ENCODE measurements at places on chromosomes 7 and 10. TPM values are rescaled to one million over a fixed set of nuclear protein-coding genes. Genes with fewer than 3 reads are reported as not detected.

GRCh38 chr10:17984056-17984455, 32.3 kb downstream of the SLC39A12 start:
- no peak for DNase-seq

Gene ASZ1
- not detected for total RNA-seq

Gene MYH16
- total RNA-seq, result not detected

Gene ZEB1
- 86.7 TPM for total RNA-seq

GRCh38 chr10:34119456-34119855, 695.6 kb downstream of the PARD3 start:
- DNase-seq, result no peak

Gene ITPRID1
- total RNA-seq, result not detected

DNA sequence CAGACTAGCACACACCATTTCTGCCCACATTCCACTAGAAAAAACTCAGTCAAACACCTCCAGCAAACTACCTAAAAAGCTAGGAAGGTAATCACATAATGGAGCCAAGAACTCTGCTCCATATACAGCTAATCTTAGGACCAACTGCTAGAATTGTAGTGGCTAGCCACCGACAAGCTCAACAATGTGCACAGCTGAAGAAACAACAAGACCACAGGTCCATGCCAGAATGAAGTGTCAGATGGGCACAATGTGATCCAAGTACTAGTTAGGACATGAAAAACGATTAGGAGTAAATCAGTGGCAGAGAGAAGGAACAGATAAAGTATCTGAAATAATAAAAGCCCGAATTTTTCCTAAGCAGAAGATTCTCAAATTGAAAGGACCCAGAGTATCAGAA, 38.6 kb downstream of the TMEM106B start:
- no peak for DNase-seq

DNA sequence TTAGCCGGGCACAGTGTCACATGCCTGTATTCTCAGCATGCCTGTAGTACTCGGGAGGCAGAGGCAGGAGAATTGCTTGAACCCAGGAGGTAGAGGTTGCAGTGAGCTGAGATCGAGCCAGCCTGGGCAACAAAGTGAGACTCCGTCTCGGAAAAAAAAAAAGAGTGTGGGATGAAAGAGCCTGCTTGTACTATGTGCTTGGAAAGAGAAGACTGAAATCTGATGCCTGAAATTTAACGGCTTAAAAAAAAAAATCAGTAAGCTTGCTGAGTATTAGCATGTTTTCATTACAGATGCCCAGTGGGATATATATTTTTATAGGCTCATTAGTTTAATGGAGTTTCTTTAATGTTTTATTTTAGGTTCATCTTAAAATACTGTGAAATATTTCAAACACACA, 4.2 kb downstream of the NT5C2 start:
- no peak for DNase-seq

GRCh38 chr7:149450821-149451220, 10.0 kb downstream of the ZNF777 start:
- no peak for DNase-seq

DNA sequence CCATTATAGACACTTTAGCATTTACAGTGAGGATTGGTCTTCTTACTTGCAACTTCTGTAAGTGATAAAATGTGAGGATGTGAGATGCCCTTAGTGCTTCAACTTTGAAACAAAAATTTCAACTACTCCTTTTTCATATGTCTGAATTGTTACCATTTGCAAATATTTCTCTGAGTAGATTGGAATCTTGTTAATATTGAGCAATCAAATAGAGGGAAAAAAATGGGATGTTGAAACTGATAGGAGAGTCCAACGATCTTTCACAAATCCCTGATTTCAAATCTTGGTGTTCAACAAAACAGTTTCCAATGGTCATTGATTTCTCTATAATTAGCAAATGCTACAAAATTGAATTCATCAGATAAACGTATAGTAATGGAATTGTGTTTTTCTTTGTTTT, 5.5 kb upstream of the SNX10 start:
- no peak for DNase-seq

- DNase-seq, result no peak
These were observed 69.5 kb downstream of the ADAM22 start for GRCh38 chr7:88003581-88003980.

DNA sequence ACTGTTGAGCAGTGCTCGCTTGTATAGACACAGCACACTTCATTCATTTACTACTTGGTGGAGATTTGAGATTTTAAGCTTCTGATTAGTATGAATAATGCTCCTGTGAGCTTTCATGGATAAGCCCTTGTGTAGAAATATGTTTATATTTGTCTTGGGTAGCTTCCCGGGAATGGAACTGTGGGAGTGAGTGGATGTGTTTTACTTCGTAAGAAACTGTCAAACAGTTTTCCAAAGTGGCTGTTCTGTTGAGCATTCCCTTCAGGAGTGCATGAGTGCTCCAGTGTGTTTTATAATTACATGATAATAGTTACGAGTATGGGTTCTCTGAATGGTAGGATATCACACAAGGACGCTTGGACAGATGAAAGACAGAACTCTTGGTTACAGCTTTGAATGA, 49.4 kb downstream of the VWC2 start:
- DNase-seq, result no peak

GRCh38 chr10:86312701-86313270, 53.8 kb downstream of the GRID1 start:
- DNase-seq, result no peak

DNA sequence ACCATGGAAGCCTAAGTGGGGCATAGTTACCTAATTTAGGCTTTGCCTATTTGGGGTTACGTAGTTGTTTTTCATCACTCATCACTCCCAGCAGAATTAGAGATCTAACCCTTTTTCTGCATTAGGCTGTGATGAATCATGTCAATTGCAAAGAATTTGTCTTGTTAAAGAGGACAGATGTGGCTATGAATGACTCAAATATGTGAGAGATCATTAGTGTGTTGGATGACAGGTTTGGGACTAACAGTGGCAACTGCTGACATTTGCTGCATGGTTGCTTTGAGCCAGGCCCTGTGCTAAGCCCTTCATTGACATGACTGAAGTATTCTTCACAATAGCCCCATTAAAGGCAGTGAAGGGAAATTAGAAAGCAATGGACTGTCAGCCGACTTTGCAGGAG, 83.4 kb upstream of the BMPER start:
- no peak for DNase-seq

Gene CH25H
- total RNA-seq, result 0.25 TPM

Gene DIP2C
- total RNA-seq, result 32.6 TPM

- no peak for DNase-seq
These were observed 29.3 kb upstream of the VAX1 start for GRCh38 chr10:117167346-117167788.

DNA sequence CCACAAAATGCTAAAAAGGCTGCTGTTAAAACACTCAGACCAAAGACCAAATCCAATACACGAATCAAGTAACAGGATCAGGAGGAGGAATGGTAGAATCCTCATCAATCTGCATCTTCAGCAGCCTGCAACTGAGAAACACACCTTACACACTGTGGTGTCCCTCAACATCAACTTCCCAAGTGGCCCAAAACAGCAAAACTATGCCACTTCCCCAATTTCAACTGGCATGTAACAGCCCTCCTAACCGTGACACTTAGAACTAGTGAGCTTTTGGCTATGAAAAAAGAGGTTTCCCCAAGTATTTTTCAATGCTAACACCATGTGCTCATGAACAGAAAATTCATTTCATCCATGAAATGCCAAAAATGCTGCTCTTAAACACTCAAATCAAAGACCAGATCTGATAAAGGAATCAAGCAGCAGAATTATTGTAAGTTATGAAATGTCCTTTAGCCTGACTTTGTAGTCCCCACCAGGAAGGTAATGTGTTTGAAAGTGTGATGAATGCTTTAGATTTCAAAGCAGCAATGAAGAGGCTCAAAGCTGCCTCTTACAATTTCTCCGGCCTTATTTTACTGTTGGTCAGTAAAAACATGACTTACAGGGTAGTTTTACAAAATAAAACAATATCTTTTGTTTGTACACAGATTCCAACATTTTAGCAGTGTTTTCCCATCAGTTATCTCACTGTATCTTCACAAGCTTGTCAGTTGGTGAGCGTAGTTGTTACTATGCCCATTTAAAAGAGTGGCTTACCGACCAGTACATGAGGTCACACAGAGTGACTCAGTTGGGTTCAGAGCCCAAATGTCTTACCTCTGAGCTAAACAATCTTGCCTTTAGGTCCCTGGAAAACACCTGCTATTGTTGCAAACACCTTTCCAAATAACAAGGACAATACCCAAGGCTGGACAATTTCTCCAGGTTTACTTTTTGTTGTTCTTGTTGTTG, 65.7 kb upstream of the ASAH2 start:
- DNase-seq, result no peak

DNA sequence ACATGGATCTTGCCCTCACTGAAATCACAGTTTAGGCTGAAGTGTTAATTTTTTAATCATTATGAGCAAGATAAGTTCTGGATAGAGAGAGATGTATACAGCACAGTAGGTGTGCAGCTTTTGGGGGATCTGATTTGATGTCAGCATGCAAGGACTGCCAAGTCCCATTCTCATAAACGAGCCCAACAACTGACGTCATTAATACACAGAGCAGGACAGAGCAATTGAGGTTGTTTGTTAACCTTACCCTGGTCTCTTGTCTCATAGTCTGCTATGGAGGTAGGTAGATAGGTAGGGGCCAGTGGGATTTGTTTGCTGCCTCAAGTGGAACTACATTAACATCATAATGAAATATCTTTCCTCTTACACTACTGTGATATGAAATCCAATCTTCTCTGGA, 8.6 kb upstream of the TMEM229A start:
- DNase-seq, result no peak

DNA sequence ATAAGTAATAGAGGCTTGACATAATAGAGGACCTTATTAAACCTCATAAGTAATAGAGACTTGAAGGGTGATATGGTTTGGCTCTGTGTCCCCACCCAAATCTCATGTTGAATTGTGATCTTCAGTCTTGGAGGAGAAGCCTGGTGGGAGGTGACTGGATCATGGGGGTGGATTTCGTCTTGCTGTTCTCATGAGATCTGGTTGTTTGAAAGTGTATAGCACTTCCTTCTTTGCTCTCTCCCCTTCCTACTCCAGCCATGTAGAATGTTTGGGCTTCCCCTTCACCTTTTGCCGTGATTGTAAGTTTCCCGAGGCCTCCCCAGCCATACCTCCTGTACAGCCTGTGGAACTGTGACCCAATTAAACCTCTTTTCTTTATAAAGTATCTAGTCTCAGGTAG, 8.6 kb downstream of the KIFBP start:
- DNase-seq, result no peak

- no peak for DNase-seq
These were observed 700 bp downstream of the MTPN start for GRCh38 chr7:135976312-135977006.

- no peak for DNase-seq
These were observed 13.8 kb upstream of the POT1 start for GRCh38 chr7:124943472-124943871.

GRCh38 chr10:113020838-113021237, 70.8 kb downstream of the TCF7L2 start:
- no peak for DNase-seq

- no peak for DNase-seq
These were observed 6.7 kb downstream of the CEP55 start for GRCh38 chr10:93503075-93503474.

DNA sequence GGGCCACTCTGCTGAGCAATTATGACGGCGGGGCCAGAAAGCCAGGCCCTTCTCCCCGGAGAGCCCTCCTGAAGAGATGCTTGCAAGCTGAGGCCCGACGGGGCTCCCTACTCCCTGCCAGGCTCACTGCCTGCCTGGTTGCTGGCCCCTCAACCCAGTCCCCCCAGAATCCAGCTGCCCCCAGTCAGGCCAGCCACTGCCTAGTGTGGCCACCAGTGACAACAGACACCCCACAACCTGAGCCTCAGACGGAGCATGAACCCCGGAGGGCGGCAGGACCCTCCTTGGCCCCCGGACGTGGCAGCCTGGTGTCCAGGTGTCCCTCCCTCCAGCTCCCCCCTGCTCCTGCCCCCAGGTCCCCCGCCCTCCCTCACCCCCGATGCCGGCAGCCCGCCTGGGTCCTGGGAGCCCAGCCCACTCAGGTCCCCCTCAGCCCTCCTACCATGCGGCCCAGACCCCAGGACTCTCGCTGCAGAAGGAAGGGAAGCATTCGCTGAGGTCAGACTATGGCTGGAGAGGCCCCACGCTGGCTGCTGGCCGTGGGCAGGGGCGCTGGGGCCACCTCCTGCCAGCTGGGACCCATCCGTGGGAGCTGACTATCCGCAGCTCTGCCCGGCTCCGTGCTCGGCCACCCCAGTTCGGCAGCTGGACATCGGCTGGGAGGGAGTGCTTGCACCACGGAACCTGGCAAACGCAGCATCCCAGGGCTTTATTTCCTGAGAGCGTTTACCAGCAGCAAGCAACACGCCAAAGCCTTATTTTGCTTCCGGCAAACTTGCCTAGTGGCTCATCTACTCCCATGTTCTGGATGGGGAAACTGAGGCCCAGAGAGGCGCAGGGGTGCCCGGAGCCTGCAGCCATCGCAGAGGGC, 89.8 kb downstream of the UNCX start:
- DNase-seq, result no peak

DNA sequence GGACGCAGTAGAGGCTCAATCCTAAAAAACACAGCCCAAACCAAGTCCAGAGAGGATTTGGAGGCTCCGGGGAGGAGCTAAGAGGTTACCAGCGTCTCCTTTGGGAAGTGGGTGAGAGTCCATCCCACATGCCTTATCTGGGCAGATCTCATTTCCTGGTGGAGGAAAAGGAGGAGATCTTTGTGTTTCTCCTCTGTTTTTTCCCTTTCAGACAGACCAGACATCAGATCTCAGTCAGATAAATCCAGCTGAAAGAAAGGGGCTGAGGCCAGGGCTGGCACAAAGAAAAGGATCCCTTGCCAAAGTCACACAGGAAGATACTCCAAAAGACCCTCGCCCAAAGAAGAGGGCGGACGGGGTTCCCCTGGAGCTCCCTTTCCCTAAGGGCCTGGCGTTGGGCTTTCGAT, 58.3 kb upstream of the COMTD1 start:
- DNase-seq, result no peak

DNA sequence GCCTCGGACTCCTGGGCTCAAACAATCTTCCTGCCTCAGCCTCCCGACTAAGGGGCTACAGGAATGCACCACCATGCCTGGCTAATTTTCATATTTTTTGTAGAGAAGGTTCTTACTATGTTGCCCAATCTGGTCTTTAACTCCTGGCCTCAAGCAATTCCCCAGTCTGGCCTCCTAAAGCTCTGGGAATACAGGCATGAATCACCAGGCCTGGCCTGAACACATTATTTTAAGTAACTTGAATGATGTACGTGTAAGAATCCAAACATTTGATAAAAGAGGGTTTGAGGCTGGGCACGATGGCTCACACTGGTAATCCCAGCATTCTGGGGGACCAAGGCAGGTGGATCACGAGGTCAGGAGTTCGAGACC, 13.0 kb upstream of the BAMBI start:
- DNase-seq, result no peak

- DNase-seq, result no peak
These were observed 41.5 kb upstream of the DGKI start for GRCh38 chr7:137888241-137888640.
